Esophagus mucosa (tissue), 1 donor: ENCODE measurements at places on chromosomes 5 and 9.

GRCh38 chr5:109485030-109485429 is 75.3 kb upstream of the PJA2 start:
- ATAC-seq = no peak

DNA sequence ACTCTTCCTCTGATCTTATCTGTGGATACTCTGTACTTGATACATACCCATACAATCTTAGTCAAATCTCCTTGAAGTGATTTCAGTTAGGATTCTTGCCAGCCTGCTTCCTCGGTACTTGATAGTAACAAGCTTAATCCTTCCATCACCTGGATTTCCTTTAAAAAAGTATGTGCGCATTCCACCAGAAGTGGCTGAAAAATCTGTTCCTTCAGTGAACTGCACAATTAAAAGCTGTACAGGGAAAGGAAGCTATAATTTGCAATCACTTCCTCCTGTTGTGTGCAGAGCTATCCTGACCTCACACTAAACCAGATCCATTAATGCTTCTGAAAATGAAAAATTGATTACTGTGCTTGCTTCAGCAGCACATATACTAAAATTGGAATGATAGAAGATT is 47.3 kb downstream of the PWWP2A start:
- no peak for ATAC-seq

GRCh38 chr5:135136546-135136945 is 102.5 kb upstream of the PITX1 start:
- ATAC-seq = no peak

DNA sequence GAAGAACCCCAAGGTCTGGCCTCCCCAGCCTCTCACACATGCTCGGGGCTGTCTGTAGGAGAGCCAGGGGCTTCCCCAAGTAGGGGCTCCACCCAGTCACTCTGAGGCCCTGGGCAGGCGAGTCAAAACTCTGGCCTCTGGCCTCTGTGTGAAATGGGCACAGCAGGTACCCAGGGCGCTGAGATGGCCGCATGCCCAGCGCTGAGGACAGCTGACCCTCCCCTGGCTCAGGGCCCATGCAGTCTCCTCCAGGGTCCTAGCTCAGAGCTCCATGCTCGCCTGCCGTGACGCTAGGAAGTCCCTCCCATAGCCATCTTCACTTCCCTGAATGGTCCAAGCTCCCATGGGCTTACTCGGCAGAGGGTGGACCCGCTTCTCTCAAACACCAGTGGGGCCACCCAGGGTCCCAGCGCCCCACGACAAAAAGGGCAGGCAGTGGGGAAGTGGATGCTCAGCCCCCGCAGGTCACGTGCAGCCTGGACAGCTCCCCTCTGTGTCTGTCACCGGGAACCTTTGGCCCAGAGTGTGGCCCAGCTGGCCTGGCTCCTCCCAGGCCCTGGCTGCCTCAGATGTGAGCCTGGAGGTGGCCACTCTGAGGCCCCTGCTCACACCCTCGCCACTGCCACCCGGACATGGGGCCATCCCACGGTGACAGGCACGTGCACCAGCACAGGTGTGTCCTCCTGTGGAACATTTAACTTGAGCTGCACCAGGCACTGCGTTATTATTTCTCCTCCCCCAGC is 12.2 kb upstream of the VAV2 start:
- ATAC-seq = no peak

- ATAC-seq = no peak
Observed at GRCh38 chr5:144773628-144774027, 603.0 kb downstream of the KCTD16 start.

DNA sequence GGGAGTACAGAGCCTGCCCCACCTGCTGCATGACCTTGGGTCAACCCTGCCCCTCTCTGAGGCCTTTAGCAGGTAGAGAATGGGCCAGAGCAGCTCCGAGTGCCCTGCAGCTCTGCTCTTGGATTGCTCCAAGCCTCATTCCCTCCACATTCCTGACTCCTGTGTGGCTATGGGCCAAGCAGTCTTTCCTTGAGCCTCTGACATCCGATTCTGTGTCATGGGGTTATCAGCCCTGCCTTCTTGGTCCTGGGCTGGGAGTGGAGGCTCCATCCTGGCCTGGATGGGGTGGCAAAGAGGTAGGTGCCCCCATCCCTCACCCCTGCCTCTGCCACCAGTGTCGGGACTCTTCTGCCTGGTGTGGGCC is 13.7 kb downstream of the FPGS start:
- ATAC-seq = no peak

DNA sequence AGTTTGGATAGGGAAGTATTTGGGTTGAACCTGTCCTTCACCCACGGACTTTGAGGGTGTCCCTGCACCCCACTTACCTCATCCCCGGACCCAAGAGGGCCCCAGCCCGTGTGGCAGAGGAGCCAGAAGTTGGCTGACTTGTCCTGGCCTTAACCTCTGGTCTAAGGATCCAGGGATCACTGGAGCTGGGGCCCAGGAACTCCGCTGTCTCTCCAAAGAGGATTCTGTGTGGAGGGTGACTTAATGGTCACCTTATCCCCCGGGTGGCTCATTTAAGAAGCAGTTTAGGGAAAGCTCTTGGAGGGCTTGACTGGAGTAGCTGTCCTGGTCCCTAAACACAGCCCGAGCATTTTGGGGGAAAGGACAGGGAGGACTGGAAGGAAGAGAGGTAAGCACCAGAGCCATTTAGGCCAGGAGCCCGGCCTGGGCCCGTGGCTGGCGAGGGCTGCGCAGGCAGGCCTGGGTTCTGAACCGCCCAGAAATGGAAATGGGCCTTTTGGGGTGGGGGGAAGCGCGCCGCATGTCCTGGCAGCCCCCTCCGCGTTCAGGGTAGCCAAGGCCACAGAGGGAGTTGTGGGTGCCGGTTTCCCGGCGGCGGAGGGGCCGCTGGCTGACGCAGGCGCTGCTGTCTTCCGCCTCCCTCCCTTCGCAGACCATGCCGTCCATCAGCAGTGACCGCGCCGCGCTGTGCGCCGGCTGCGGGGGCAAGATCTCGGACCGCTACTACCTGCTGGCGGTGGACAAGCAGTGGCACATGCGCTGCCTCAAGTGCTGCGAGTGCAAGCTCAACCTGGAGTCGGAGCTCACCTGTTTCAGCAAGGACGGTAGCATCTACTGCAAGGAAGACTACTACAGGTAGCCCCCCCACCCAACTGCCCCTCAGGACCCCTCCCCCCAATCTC is 2.0 kb downstream of the LHX2 start:
- no peak for ATAC-seq

DNA sequence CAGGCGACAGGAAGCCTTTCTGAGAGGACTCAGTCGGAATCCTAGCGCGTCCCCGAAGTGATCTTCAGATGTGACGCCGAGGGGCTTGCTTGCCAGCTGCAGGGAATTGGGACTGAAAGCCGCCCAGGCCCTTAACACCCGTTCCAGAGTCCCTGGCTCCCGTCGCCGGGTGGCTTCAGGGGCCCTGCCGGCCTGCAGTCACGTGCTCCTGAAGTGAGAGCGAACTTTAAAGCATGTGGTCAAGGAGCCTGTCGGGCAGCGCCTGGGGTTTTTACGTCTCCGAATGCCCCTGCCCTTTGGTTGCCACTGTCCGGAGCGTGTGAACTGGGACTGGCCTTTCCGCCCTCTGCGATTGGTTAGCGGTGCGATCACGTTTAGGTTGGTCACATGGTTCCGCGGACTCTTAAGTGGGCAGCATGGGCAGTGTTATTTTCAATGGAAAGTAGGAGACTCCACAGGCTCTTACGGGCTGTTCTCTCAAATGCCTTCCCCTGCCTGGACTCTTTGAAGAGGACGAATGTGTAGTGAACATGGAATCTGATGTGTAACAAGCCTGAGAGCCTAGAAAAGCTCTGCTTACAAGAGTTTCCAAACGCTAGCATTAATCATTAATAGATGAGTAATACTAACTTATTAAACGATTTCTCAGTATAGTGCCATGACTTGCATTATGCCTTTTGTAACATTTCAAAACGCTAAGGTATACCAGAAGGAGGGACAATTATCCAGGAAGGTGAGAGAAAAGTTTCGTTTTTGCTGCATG is 1.9 kb downstream of the VLDLR start:
- ATAC-seq = peak; percentile 47

GRCh38 chr5:142777099-142777498 is 6.9 kb downstream of the ARHGAP26 start:
- ATAC-seq = no peak

DNA sequence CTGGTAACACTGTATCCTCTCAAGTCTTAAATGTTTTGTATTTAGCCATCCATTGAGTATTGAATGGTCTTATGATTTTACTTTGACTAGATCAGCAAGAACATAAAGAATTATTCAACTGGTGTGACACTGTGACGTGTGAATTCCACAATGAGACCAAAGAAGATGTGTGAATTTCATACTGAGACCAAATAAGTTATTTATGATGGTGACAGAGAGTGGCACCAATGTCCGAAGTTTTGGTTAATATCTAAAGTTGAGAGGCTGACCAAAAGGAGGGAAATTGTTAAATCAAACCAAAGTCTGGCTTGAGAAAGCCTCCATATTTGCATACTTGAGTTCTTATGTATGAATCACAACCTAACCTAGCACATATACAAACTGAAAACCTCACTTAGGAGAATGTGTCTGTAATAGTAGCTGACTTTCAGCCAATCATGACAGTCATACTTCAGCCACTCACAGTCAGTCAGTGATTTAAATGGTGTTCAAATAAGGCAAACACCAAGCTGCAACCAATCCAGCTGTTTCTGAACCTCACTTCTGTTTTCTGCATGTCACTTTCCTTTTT is 31.5 kb upstream of the FAM170A start:
- ATAC-seq = no peak

DNA sequence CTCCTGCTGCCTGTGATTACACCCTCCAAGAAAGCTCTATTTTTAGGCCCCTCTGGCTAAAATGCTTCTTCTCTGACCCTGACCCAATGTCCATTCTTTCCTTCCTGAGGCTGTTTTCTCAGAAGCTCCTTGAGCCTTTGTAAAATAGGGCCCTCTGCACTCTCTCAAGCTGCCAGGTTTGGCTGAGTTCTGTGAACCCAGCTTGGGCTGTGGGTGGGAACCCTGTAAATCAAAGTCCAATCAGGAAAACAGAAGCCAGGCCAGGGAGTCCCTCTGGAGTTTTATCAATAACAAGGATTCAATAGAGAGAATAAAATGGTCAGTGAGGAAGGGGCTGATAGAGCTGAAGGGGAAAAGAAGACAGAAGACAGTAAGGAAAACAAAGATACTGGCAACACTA is 43.7 kb upstream of the ERCC6L2 start:
- no peak for ATAC-seq

GRCh38 chr5:4640795-4641194 is 499.3 kb upstream of the ADAMTS16 start:
- no peak for ATAC-seq

DNA sequence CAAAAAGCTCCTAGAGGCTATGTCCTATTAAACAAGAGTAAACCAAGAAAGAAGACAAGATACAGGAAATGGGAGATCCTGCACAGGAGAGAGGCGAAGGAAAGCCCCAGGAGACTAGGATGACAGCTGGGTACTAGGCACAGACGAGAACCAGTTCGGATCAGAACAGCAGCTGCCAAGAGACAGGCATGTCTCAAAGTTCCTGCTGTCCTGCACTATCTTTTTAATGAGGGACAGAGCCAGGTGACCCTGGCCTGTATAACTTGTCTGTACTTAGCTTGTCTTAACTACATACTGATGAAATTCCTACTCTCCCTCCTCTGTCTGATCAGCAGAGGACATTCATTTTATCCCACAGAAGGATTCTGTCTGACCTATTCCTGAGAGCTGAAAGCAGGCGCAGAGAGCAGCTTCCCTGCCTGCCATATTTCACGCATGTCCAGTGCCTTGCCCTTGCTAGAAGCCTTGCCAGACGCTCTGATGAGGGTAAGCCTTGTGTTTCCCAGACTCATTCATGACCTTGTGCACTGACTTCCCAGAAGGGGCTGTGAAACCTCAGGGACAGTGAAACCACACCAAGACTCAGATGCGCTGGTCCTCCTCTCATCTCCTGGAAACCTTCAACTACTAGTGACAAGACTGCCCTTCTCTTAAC is 24.7 kb downstream of the TSC1 start:
- ATAC-seq = no peak

GRCh38 chr9:127130661-127131538 is 8.5 kb upstream of the ANGPTL2 start:
- peak; percentile 73 for ATAC-seq

GRCh38 chr9:36738318-36738976 is 165.8 kb downstream of the MELK start:
- peak; percentile 75 for ATAC-seq

DNA sequence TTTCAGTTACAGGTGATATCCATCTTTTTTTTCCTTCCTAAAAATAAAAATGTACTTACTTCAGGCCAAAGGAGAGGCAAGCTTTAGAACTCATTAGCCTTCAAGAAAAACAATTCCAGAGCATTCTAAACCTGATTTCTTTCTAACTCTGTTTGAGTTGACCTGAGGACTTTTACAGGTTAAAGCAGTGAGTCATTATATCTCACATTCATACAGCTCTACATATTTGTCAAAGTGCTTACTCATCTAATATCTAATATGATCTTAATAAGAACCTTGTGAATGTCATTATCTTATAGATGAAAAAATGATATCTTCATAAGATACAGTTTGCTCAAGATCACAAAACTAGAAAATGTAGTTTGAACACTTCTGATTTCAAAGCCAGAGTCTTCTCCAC is 149.2 kb upstream of the CDKN2B start:
- peak; percentile 73 for ATAC-seq

GRCh38 chr9:78905986-78906755 is 609.2 kb downstream of the PSAT1 start:
- ATAC-seq = no peak

GRCh38 chr9:128249558-128249907 is 26.3 kb downstream of the GOLGA2 start:
- no peak for ATAC-seq

DNA sequence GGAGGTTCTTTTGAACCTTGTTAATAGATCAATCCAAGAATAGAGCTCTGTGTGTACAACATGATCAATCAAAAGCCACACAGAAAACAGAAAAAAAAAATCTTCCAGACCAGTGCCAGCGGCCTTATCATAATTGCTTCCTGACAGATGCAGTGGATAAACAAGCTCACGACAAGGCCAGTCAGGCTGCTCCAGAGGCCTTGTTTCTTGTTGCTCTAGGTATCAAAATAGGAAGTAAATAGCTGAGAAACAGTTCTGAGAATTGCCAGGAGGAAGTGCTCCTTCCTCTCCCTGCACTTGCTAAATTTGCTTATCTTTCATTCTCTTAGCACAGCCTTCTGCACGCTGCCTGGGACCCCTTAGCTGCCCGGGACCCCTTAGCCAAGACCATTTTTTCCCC is 199.0 kb upstream of the TARS1 start:
- no peak for ATAC-seq

- no peak for ATAC-seq
Observed at GRCh38 chr5:159171274-159171673, 38.1 kb downstream of the RNF145 start.

DNA sequence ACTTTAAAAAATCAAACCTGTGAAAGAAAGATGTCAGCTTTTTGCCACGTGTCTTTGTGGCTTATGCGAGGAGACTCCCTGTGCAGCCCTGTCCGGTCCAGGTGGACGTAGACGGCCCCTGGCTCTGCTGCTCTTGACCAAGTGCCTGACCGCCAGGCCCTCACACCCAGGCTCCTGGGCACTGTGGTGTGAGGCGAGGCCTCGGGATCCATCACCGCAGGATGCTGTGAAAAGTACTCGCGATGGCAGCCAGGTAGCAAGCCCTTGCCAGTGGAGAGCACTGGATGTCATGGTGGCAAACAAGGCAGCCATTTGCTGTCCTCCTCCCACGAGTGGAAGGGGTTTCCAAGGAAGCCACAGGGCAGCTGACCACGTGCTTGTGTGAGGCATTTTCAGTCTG is 245.1 kb downstream of the CACNA1B start:
- ATAC-seq = no peak

GRCh38 chr9:91256235-91256634 is 105.5 kb downstream of the AUH start:
- no peak for ATAC-seq

GRCh38 chr9:28678097-28678496 is 1104.8 kb upstream of the C9orf72 start:
- ATAC-seq = no peak

GRCh38 chr5:30749971-30750370 is 443.5 kb upstream of the CDH6 start:
- no peak for ATAC-seq
